ENCODE measurements at places on chromosomes 7 and 10.
A peak's percentile ranks its signal among the peaks of the same experiment; 100 is the strongest.

- no peak for DNase-seq
Measured at GRCh38 chr7:80848841-80849240, 70.0 kb downstream of the SEMA3C start.

DNA sequence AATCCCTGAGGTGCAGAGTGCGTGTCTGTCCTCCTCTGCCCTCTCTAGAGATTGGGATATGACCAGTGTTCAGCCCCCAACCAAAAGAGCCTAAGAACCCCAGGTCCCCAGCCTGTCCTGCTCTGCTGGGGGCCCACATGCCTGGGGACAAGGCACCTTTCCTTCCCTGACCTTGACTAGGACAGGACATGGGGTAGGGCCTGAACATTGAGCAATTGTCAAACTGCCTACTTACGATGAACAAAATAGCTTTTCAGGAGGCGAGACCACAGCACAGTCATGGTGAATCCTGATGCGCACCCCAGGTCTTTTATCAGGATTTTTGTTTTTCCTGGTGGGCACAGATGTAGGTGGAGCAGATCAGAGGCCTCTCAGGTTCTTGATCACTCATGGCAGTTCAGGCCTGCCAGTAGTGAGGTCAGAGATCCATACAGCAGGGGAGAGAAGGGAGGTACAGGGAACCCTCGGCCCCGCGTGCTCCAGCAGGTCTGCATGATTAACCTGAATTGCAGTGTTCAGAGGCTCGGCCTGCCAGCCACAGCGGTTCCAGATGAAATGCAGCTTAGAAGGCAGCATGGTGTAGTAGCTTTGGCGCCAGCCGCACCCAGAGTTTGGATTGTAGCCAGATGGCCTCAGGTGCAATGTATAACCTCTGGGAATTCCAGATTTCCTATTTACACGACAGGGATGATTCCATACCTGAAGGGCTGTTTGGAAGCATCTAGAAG, 191.3 kb downstream of the CUX1 start:
- DNase-seq = no peak

DNA sequence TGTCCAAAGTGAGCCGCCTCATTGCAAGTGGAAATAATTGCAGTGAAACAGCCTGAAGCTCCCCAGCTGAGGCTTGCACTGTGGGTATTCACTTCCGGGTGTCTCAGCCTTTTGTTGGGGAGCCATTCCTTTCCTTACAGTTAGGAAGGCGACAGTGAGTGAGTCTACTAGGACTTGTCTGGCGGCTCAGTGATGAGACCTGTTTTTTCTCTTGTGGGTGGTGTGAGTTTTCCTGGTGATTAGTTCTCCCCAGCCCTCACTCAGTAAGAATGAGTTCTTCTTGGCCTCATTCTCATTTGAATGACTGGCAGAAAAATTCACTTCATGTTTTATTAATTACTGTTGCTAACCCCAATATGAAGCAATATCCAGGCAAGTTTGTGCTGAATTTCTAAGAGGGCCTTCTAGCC, 2.6 kb downstream of the PGAM1 start:
- no peak for DNase-seq

DNA sequence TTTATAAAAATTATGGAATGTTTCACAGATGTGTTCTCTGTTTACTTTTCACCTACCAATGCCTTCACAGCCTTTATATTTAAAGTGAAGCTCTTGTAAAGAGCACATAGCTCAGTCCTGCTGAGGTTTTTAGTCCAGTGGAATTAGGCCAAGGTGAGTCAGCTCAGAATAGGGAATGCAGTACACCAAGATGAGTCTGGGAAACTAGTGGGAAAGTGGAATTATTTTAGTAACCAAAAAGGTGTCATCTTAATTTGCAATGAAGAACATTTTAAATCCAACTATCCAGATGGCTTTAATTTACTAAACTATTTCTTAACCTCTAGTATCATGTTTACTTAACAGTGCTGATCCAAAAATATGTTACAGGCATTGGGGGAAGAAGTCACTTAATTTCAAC, 236.3 kb upstream of the CTBP2 start:
- DNase-seq = no peak

DNA sequence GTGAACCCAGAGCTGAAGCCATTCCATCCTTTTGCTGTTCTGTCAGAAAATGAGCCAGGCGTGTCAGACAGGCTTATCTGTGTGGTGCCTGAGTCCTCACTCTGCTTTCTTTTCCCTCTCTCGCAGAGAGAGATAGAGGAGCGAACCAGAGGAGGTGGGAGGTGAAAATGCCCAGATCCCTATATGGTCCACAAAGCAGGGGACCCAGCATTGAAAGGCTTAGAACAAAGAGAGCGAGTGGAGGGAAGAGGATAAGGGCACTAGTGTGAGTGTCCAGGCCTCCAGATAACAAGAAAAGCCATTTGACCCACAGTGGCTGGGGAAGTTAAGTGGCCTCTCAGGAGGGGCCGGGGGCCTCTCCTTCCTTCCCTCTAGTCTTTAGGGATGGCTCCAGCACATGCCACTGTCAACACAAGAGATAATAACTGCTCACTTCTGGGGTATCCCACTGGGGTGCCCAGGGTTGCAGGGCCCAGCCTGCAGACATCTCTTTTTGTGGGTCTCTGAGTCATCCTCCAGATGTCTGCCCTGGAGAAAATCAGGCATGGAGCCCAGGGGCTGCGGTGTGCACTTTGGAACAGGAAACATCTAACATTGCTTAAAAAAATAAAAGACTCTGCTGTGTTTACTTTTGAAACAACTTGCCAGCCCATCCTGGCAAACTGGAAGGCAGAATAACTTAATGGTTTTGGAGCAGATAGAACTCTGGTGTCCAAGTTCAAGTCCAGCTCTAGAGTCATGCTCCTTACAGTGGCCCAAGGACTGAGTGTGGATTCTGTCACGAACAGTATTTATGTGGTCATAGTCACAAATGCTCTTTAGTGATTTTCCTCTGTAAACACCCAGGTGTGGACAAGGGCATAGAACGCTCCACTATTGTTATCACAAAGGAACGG, 189.5 kb downstream of the CXCL12 start:
- no peak for DNase-seq

DNA sequence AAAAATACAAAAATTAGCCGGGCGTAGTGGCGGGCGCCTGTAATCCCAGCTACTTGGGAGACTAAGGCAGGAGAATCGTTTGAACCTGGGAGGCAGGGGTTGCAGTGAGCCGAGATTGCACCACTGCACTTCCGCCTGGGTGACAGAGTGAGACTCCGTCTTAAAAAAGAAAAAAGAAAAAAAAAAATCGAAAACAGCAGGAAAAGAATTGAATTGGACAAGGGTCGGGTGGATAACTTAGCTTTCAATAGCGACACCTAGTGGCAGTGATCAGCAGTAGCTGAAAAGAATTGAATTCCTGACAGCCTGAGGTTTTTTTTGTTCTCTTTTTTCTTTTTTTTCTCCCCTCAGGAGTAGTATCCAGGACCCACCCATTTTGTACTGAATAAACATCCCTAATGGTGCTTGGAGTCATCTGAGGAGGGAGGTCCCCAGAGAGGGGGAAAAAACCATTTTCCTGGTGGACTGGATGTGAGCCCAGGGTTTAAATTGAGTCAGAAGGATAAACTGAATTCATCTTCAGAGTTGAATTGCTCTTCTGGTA, 55.1 kb downstream of the CYCS start:
- peak; percentile 55 for DNase-seq

DNA sequence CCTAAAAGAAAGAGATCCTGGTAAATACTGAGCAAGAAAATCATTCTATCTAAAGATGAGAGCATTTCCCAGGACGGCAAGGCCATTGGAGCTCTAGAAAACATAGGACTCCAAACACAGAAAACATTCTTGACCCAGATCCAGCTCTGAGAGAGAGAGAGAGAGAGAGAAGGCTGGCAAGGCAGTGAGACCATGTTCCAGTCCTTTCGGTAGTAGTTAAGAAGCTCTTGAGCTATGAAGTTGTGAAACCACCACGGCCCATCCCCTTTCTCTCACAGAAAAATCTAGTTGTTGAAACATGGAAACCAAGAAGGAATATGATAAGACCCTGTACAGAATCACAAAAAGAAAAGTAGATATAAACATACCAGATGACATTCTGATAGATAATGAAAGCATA, 212.4 kb upstream of the NPSR1 start:
- no peak for DNase-seq

DNA sequence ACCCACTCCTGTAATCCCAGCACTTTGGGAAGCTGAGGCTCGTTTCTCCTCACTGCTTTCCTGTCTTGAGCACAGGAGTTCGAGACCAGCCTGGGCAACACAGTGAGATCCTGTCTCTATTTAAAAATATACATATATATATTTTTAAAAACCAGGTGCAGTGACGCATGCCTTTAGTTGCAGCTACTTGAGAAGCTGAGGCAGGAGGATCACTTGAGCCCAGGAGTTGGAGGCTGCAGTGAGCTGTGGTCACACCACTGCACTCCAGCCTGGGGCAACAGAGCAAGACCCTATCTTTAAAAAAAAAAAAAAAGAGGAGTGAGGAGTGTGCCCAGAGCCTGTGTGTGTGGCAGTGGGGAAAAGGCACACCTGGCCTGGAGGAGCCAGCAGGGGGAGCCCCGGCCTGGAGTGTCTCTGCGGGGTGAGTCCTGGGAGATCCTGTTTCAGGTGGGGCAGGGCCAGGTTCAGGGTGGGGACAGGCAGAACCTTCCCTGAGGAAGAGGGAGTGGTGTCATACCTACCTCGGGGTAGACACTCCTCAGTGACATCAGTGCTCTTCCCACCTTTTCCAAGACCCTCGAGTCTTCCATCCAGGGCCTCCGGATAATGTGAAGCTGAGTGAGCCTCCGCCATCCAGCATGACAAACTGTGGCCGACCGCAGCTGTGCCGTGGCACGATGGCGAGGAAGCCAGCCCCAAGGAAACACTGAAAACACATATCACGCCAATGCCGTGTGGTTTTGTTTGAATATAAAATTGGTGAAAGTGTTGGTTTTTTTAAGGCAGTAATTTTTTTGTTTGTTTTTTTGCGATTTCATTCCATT, 9.0 kb upstream of the ARPC1B start:
- DNase-seq = no peak

GRCh38 chr10:54065106-54065505, 735.9 kb downstream of the PCDH15 start:
- DNase-seq = no peak
